Tongue (tissue), 3 donors: ENCODE measurements at places on chromosomes 11 and 22.

DNA sequence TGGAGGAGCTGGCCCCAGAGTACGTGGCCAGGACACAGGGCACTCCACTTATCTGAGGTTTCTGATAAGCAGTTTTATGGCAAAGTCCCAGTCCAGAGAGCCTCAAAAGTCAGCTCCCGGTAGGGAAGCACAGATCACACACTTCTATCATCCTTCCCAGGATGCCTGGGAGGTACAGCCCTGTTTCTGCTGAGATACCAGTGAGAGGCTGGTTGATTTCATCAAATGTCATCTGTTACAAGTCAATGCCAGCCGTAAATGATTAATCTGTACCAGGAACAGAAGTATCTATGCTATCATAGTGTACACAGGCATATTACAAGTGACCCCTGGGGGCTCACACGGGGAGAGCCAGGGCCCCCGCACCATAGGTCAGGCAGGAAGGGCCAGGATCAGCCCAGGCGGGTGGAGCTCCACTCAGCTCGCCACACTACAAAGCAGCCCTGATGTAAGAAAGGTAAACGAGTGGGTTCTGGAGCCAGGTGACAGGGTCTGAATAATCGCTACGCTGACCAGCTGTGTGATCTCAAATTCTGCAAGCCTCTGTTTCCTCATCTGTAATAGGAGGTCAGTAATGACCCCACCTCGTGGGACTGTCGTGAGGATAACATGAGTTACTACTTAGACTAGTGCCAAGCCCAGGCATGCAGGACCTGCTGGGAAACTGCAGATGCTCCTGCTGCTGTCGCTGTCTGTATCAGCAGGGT lies 17.6 kb downstream of the PLA2G6 start:
- DNase-seq = no peak

- no peak for DNase-seq
These were observed at the start of gene CRYBB3 for GRCh38 chr22:25199731-25200520. TSS of gene CRYBB3 (plus strand) at chr22:25199858. CDS start at chr22:25201397, 1,539 bp downstream.

GRCh38 chr22:19526076-19526701 lies 2.0 kb upstream of the CLDN5 start:
- DNase-seq = no peak

- no peak for DNase-seq
These were observed 14.5 kb downstream of the PAX6 start for GRCh38 chr11:31796499-31797189.

GRCh38 chr22:40441761-40442390 lies 71.5 kb downstream of the SGSM3 start:
- no peak for DNase-seq

- no peak for DNase-seq
These were observed 98.3 kb downstream of the WNT11 start for GRCh38 chr11:76107971-76108370.

DNA sequence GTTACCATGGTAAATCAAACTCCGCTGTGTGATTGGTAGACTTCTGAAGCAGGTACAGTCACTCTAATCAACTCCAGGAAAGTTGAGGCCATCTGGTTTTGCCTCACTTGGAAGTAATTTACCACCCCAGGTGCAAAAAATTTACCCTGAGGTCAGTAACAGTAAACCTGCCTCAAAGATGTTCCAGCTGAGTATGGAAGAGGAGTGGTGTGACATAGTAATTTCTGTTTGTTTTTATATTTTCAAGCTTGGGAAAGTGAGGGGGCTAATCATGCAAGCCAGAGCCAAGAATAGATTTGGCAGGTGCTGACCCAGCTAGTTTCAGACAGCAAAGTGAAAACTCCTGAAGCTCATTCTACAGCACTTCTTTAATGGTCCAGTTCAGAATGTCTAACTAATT lies 691.6 kb downstream of the NTM start:
- peak; percentile 48 for DNase-seq

GRCh38 chr22:36738416-36739020 lies 35.0 kb upstream of the CACNG2 start:
- DNase-seq = no peak

DNA sequence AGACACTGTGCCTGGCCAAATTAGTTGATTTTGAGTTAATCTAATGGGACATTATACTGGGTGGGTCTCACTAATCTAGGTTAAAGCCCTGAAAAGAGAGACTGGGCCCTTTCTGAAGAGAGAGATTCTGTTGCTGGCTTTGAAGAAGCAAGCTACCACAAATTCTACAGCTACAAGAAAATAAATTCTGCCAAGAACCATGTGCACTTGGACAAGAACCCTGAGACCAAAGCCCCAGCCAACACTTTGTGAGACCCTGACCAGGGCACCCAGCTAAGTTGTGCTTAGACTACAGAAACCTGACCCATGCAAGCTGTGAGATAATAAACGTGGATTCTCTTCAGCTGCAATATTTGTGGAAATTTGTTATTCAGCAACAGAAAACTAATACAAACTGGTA lies 20.1 kb upstream of the SPON1 start:
- no peak for DNase-seq

GRCh38 chr11:110092515-110093406 lies at the start of gene ZC3H12C:
TSS of gene ZC3H12C (plus strand) at chr11:110093392. CDS start at chr11:110093412, 20 bp downstream.
- DNase-seq = peak; percentile 94

DNA sequence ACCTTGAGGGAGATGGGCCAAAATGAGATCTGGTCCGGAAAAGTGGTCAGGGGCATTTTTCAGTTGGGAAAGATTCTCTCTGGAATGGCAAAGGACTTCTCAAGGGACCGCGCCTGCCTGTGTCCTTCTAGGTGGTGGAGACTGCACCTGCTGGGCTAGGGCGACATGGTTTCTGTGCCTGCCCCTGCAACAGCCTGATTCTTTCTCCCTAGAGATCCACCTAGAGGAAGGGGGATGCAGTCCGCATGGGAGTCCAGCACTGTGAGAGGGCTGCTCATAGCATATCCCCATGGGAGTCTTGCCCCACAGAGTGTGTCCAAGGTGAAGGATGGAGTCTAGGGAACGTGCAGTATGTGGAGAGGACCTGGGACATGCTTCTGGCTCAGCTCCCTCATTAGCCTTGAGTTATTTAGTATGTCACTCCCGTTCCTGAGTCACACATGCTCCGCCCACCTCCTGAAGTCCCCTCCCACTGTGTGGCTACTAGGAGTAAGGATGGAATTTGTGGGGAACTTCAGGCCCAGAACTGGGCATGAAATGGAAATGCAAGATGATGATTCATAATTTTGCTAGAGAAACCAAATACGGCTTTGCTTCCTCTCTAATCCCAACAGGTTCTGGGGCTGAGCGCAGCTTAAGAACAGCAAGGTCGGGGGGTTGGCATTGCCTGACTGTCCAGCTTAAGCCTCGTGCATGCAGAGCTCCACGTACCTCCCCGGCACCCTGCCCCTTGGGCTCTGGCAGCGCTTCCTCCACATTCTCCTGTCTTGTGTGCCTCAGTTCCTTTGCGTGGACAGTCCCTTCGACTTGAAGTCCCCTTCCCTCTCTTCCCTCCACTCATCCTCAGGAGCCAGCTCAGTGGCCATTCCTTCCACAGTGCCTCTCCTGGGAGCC lies 35.0 kb downstream of the GRIK4 start:
- DNase-seq = peak; percentile 39
